ENCODE measurements at places on chromosomes 13 and 19. TPM values are rescaled to one million over a fixed set of nuclear protein-coding genes. Genes with fewer than 3 reads are reported as not detected.

Gene ZSCAN4
- not detected for total RNA-seq

DNA sequence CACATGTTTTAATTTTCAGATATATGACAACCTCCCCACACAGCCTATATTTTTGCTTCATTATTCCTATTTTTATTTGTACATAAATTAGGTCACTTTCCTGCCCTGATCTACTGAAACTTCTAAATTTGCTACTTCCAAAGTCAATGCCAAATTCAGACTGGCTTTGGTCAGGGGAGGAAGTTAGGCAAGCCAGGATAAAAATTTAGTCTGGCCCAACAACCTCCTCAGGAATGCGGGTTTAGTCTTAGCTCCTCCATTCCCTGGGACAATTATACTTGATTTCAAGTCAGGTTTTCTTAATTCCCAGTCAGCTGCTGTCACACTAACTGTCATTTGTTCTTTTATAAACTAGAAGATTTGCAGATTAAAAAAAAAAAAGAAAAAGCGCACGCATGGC, 84.3 kb downstream of the TM9SF2 start:
- DNase-seq, result no peak
- no peak overlapping the region for H3K4me3 ChIP-seq
- H3K27me3 ChIP-seq, result no peaks in the 10 kb centered on the region

Gene ASPDH
- total RNA-seq, result not detected

DNA sequence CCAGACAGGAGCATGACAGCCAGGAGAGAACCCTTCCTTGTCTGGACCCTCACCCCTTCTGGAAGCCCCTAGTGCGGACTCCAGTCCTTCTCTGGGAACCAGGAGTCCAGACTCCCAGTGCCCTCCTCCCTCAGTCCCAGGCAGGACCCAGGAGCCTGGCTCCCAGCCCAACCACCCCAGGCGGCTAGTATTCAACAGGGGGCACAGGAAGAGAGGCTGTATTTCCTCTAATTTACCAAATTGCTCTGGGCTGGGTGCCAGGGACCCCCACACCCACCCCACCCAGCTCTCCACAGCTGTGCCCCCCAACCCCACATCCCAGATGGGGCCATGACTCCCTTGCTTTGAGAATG, 3.3 kb downstream of the GRIN2D start:
- DNase-seq, result no peak
- H3K4me1 ChIP-seq, result peaks cover 9% of the 10 kb centered on the region
- no peak overlapping the region for H3K27ac ChIP-seq
- H3K4me3 ChIP-seq, result no peak overlapping the region
- H3K27me3 ChIP-seq, result peaks cover 21% of the 10 kb centered on the region

Gene CYP2S1
- total RNA-seq, result 2.3 TPM

DNA sequence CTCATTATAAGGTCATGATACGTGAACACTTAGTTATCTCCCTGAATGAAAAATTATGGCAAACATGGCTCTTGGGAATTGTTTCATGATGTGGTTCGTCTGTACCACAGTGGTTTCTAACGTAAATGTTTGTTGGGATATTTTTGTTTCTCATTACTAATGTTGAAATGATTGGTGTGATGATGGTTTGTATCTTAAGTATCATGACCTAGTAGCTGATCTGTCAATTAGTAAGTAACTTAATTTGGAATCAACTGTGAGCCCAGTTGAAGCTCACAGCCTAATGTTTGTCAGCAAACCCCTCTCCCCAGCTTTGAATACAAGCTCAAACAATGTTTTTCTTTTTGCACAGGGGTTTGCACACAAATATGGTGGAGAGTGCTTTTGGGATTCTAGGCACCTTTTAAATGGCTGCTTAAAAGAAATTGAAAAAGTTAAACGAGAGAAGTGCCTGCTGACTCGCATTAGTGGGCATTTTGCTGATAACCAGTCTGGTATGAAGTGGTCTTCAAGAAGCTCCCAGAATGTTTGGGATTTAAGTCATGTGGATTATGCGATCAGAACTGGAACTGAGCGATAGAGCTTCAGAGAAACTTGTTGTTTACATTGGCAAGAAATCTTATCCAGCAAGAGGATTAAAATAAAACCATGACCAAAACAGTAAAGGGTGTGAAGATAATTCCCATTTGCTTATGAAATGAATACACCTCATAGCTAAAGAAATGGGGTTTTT, 68.2 kb downstream of the LMO7 start:
- peaks cover 6% of the 10 kb centered on the region for H3K4me1 ChIP-seq
- no peak for DNase-seq
- H3K27me3 ChIP-seq, result no peaks in the 10 kb centered on the region
- H3K4me3 ChIP-seq, result no peak overlapping the region
- no peaks in the 10 kb centered on the region for H3K36me3 ChIP-seq

Gene LGI4
- total RNA-seq, result 7.9 TPM

GRCh38 chr19:40690050-40690692, at the start of gene NUMBL:
TSS of gene NUMBL (minus strand) at chr19:40690651. CDS start at chr19:40690483, 168 bp downstream.
- H3K4me3 ChIP-seq, result peak within 1 kb of the TSS; percentile 96
- H3K27me3 ChIP-seq, result no peaks in the 10 kb centered on the region
- no peak for DNase-seq
- peaks cover 3% of the 10 kb centered on the region for H3K4me1 ChIP-seq
- H3K36me3 ChIP-seq, result peaks cover 11% of the 10 kb centered on the region
- H3K27ac ChIP-seq, result peak within 1 kb of the TSS; percentile 97

GRCh38 chr19:35784503-35785338, 9.4 kb downstream of the ARHGAP33 start:
- no peaks in the 10 kb centered on the region for H3K4me1 ChIP-seq
- DNase-seq, result no peak
- H3K27ac ChIP-seq, result no peak overlapping the region
- H3K27me3 ChIP-seq, result no peaks in the 10 kb centered on the region

Gene DMPK
- total RNA-seq, result 212 TPM

Gene IGSF23
- not detected for total RNA-seq

- peaks cover 53% of the 10 kb centered on the region for H3K4me1 ChIP-seq
- no peaks in the 10 kb centered on the region for H3K27me3 ChIP-seq
- no peak overlapping the region for H3K27ac ChIP-seq
- no peak for DNase-seq
- peaks cover 25% of the 10 kb centered on the region for H3K36me3 ChIP-seq
- no peak overlapping the region for H3K4me3 ChIP-seq
Measured at GRCh38 chr19:4368128-4368820, 24.9 kb downstream of the MPND start.

GRCh38 chr19:39582891-39583625, 19.3 kb upstream of the LGALS13 start:
- DNase-seq, result no peak
- no peaks in the 10 kb centered on the region for H3K4me1 ChIP-seq
- no peak overlapping the region for H3K4me3 ChIP-seq
- H3K36me3 ChIP-seq, result no peaks in the 10 kb centered on the region
- no peak overlapping the region for H3K27ac ChIP-seq
- H3K27me3 ChIP-seq, result no peaks in the 10 kb centered on the region

DNA sequence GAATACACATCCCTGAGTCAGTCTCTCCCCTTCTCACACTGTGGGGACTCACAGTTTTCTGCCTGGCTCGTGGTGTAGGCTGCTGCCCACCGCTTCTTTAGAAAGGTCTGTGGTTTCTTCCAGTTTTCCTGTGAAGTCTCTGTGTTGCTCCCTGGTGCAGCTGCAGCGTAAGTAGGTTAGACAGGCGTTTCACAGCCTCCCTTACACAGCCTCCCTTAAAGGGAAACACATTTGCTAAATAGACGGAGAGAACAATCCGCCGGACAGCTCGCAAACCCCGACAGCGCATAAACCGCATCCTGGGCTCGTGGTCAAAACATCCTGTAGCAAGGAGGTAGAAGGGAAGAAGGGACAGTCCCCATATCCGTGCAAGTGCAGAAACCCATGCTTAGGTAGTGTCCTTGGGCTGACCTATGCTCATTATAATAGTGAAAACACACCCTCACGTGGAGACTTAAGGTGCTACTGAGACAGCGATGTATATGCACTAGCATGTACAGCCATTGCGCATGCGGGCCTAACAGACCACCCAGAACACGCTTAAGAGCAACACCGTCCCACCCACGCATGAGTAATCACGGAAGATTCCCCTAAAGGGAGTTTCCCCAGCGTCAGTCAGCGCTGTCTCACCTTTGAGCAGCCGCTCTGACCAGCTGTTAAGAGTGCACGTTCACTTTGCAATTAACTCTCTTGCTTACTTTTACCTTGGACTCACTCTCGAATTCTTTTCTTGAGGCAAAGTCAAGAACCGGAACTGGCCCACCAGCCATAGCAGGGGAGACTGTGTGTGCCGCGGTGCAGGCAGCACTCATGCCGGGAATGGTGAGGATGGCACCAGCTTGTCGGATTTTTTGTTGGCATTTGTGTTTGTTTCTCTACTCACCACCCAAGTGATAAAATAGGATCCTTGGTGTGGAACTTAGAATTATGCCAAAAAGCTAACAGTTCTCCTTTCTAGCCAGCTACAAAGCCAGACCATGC, 16.6 kb downstream of the SIGLEC8 start:
- DNase-seq, result no peak
- H3K4me3 ChIP-seq, result peak overlapping the region; percentile 48
- H3K27ac ChIP-seq, result no peak overlapping the region
- H3K36me3 ChIP-seq, result no peaks in the 10 kb centered on the region
- H3K27me3 ChIP-seq, result no peaks in the 10 kb centered on the region

Gene MBD3
- 102 TPM for total RNA-seq

- H3K4me1 ChIP-seq, result peaks cover 6% of the 10 kb centered on the region
- no peak overlapping the region for H3K4me3 ChIP-seq
- H3K27ac ChIP-seq, result no peak overlapping the region
- H3K36me3 ChIP-seq, result peaks cover 2% of the 10 kb centered on the region
- no peaks in the 10 kb centered on the region for H3K27me3 ChIP-seq
- no peak for DNase-seq
Measured at GRCh38 chr19:30590596-30591229, 218.5 kb downstream of the ZNF536 start.

- H3K36me3 ChIP-seq, result no peaks in the 10 kb centered on the region
- H3K27ac ChIP-seq, result no peak overlapping the region
- H3K4me1 ChIP-seq, result no peaks in the 10 kb centered on the region
- H3K27me3 ChIP-seq, result no peaks in the 10 kb centered on the region
- H3K4me3 ChIP-seq, result no peak overlapping the region
Measured at GRCh38 chr13:97752961-97753668, 200.4 kb upstream of the IPO5 start.

Gene CLEC11A
- 10.5 TPM for total RNA-seq

Gene CTXN1
- 0.54 TPM for total RNA-seq

GRCh38 chr13:76809389-76809788, 76.8 kb downstream of the KCTD12 start:
- no peaks in the 10 kb centered on the region for H3K36me3 ChIP-seq
- no peak overlapping the region for H3K4me3 ChIP-seq
- DNase-seq, result no peak
- H3K4me1 ChIP-seq, result peaks cover 17% of the 10 kb centered on the region
- no peak overlapping the region for H3K27ac ChIP-seq
- no peaks in the 10 kb centered on the region for H3K27me3 ChIP-seq

- H3K36me3 ChIP-seq, result no peaks in the 10 kb centered on the region
- no peak overlapping the region for H3K27ac ChIP-seq
- no peaks in the 10 kb centered on the region for H3K27me3 ChIP-seq
- H3K4me1 ChIP-seq, result no peaks in the 10 kb centered on the region
- no peak overlapping the region for H3K4me3 ChIP-seq
Measured at GRCh38 chr19:29497686-29498436, 27.9 kb upstream of the VSTM2B start.

- H3K27ac ChIP-seq, result no peak overlapping the region
- H3K4me3 ChIP-seq, result no peak overlapping the region
- peaks cover 52% of the 10 kb centered on the region for H3K36me3 ChIP-seq
- no peak for DNase-seq
Measured at GRCh38 chr19:55687281-55688201, 12.5 kb downstream of the EPN1 start.

DNA sequence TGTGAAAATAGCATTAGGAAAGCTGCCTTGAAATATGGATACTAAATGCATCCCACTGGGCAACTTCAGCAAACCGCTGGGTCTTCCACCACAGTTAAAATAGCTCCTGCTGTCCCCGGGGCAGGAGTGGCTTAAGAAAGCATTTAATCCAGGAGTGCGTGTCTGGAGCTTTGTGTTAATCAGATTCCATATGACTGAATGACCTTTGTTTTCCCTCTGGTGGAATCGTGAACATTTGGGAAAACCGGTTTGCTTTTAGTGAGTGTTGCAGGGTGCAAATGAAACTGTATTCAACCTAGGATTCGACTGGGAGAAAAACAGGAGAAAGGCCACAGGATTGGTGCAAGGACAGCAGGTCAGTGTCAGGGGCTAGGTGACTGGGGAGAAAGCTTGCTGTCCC, 237.6 kb upstream of the MAB21L1 start:
- H3K36me3 ChIP-seq, result no peaks in the 10 kb centered on the region
- DNase-seq, result no peak

GRCh38 chr19:15274477-15274876, 42.2 kb upstream of the EPHX3 start:
- H3K27ac ChIP-seq, result peak overlapping the region; percentile 1
- no peak for DNase-seq
- H3K4me1 ChIP-seq, result peaks cover 45% of the 10 kb centered on the region
- no peak overlapping the region for H3K4me3 ChIP-seq
- no peaks in the 10 kb centered on the region for H3K27me3 ChIP-seq

GRCh38 chr13:40671956-40672764, 5.7 kb upstream of the FOXO1 start:
- H3K4me1 ChIP-seq, result peaks cover 4% of the 10 kb centered on the region
- H3K4me3 ChIP-seq, result no peak overlapping the region
- H3K27me3 ChIP-seq, result no peaks in the 10 kb centered on the region
- no peak overlapping the region for H3K27ac ChIP-seq
- DNase-seq, result no peak

DNA sequence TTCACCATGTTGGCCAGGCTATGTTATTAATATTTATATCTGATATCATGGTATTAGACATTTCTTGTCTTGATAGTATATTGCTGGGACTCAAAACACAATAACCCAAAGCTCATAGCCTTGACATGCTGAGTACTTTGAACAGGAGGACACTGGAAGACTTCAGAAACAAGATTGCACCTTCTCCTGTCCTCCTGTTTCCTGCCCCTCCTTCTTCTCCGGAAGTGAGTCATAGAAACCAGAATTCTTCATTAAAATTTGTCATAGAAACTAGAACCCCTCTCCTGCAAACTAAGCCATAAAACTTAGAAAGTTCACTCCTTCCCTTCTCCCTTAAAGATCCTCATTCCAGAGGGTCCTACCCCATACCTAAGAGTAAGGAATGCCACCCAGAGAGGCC, 400.2 kb downstream of the SLITRK5 start:
- no peaks in the 10 kb centered on the region for H3K4me1 ChIP-seq
- no peak overlapping the region for H3K27ac ChIP-seq
- DNase-seq, result no peak
- H3K27me3 ChIP-seq, result no peaks in the 10 kb centered on the region
- no peak overlapping the region for H3K4me3 ChIP-seq

All from thoracic aorta (tissue), 2 donors.